GM23248 (cell line): ENCODE measurements at places on chromosomes 5 and 9. TPM values are rescaled to one million over a fixed set of nuclear protein-coding genes. Genes with fewer than 3 reads are reported as not detected.

- no peak for DNase-seq
- H3K4me1 ChIP-seq: no peaks in the 10 kb centered on the region
- H3K36me3 ChIP-seq: no peaks in the 10 kb centered on the region
- no peak overlapping the region for H3K4me3 ChIP-seq
- no peak overlapping the region for H3K27ac ChIP-seq
- no peaks in the 10 kb centered on the region for H3K27me3 ChIP-seq
These were observed 210.7 kb upstream of the CDH10 start for GRCh38 chr5:24855485-24855884.

- no peaks in the 10 kb centered on the region for H3K4me1 ChIP-seq
- no peaks in the 10 kb centered on the region for H3K36me3 ChIP-seq
- DNase-seq: no peak
- H3K27me3 ChIP-seq: no peaks in the 10 kb centered on the region
These were observed 497.4 kb upstream of the CYLC2 start for GRCh38 chr9:102497709-102498108.

Gene GMCL2
- total RNA-seq: not detected in 2 replicates

Gene DTWD2
- 2.8 and 5.5 TPM in 2 replicates for total RNA-seq

Gene PRLR
- 5.8 and 14.2 TPM in 2 replicates for total RNA-seq
